ENCODE measurements at places on chromosomes 12 and 14. TPM values are rescaled to one million over a fixed set of nuclear protein-coding genes. Genes with fewer than 3 reads are reported as not detected.

The TSPAN31 gene
- total RNA-seq = 55.7 TPM

DNA sequence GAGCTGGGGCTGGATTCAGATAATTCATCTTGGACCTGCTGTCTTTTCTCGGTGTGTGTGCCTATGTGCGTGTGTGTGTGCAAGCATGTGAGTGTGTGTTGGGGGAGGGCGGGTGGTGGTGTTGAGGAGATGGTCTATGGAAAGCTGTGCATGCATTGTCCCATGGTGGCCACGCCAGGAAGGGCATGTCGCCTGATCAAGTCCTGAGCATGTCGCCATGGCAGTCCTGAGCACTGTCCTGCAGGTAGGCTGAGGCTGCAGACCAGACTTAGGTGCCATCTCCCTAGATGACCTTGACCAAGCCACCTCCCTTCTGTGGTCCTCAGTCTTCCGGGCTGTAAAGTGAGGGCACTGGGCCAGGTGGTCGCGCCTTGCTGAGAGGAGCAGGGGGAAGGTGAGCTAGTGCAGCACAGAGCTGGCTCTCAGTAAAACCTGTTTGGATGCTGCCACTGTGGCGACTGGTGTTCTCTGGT is 81.4 kb downstream of the PAPOLA start:
- DNase-seq = no peak

DNA sequence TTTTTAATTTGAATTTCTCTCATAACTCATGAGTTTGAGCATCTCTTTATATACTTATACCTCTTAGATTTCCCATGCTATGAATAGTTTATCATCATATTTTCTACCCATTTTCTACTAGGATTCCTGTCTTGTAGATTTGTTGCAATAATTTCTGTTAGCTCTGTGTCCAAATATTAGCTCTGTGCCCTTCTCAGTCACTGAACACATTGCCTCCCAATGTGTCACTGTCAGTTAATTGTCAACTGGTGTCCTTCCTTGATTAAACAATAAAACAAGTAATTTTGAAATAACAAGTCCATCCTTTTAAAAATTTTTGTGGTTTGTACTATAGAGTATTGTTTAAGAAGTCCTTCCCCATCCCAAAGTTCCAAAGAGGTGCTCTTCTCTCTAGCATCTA is 4.2 kb upstream of the PAH start:
- DNase-seq = no peak

DNA sequence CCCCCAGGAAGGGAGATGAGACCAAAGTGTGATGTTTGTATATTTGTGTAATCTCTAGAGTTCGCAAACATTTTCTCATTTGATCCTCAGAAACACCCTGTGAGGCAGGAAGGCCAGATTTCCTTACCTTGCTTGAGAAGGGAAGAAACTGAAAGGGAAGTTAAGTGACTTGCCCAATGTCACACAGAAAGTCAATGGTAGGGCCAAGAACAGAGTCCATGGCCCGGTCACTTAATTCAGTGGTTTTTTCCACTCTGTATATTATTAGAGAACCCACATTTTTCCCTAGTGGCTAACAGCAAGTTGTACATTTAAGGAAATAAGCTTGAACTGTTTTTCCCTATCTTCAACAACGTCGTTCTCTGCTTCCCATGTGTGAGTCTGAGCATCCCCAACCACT is 25.6 kb upstream of the CHPT1 start:
- no peak for DNase-seq

GRCh38 chr14:106530423-106531107 is 1004.2 kb downstream of the TMEM121 start:
- DNase-seq = no peak

DNA sequence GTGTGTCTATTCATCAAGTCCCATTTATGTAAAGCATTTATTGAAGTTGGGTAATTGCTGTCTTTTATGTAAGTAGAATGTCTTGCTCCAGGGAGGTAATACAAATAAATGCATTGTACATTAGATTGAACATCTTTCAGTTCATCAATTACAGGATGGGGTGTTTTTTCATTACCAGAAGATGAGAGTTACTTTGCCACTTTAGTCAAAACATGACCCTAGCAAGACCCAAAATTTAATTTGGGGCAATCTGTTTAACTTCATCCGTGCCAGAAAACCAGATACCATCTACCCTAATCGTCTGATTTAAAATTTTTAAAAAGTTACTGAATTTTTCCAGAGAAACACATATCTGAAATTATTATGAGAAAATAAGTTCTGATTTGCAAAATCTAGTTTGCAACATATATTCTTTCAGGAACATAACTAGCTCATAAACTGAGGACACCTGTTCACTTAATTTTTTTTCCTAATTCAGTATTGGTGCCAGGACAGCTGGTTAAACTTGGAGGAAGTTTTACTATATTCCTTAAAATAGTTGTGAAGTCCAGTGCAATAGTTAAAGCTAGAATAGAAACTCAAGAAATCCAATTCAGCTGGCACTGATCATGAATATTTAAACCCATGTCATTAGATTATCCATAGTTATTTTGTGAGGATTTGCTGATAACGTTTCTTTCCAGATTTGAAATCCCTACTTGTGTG is 114.5 kb downstream of the SRGAP1 start:
- DNase-seq = no peak

DNA sequence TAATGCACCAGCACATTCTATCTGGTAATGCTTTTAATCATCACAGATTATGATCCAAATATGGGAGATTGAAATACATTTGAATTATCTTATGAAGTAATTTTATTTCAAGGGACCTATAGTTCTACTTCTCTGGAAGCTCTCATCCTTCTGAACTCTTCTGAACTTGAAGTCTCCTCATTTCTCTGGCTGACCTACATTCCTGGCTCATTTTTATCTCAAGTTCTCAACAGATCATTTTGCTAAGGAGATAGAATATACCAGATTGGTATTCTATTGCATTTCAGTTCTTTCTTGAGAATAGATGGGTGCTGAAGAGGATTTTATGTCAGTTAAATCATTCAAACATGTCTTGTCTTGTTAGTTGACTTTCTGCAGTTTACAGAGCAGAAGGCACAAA is 7.9 kb downstream of the HMGA2 start:
- no peak for DNase-seq

DNA sequence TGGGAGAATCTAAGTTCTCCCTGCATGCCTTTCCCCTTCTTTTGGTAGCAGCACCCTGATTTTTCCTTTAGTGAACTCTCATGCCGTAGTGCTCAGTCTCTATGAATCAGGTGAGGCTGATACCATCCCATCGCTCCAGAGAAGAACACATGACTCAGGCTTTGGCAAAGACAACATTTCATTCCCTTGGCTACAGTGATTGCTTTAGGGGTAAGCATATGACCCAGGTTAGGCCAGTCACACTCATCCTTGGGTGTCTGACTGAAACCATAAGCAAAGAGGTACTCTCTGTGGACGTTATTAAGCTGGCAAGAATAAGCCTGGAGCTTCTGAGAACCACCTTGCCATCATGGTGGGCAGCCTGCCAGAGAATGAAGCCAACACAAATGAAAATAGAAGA is 141.8 kb downstream of the MYRFL start:
- no peak for DNase-seq

GRCh38 chr14:86997271-86997670 is 995.7 kb downstream of the GALC start:
- DNase-seq = no peak

The ST8SIA1 gene
- total RNA-seq = 5.9 TPM

- no peak for DNase-seq
Observed at GRCh38 chr14:49904270-49904669, 11.4 kb downstream of the ARF6 start.

The CABP1 gene
- under 0.01 TPM for total RNA-seq

DNA sequence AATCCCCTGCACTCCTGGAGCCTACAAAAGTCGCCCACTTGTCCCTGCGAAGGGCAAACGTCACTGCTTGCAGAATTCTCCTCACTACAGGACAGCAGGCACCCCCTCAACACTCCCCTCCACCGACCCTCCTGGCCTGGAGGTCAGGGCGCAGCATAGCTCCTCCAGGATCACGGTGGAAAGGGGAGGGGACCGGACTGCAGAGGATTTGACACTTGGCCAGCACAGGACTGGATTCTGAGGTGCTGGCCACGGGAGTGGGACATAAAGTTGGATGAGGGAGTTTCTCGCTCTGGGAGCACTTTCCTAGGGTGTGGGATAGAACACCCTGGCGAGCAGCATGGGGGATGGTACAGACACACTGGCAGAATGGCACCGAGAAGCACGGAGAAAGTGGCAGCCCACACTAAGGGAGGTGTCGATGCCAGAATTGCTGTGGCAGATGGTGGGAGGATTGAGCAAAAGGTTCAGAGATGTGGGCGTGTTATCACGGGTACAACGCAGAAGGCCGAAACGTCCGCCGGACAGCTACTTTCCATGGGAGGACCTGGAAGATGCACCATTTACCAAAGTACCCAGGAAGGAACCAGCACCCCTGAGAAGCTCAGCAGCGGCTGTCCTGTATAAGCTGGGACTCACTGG is 51.4 kb upstream of the DIO3 start:
- DNase-seq = no peak

The SDS gene
- not detected for total RNA-seq

GRCh38 chr12:113582521-113583218 is 111.0 kb upstream of the LHX5 start:
- DNase-seq = no peak

DNA sequence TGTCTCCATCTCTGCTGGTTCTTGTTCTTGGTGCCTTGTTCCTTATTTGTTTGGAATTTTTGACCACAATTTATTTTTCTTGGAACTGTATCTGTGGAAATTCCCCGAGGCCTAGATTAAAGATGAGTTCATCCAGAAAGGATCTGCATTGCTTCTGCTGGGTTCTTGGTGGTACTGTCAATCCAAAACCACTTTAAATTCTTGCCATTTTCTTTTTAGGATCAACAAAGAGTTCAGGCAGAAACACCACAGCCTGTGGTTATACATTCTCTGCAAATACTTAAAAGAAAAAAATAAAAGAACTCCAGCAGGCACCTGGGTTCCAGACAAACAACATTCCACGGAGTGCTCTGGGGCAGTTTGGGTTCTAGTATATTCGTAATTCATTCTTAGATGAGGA is 6.0 kb upstream of the VAMP1 start:
- DNase-seq = peak; percentile 54

GRCh38 chr14:59591641-59592370 is 15.2 kb upstream of the CCDC175 start:
- DNase-seq = no peak

DNA sequence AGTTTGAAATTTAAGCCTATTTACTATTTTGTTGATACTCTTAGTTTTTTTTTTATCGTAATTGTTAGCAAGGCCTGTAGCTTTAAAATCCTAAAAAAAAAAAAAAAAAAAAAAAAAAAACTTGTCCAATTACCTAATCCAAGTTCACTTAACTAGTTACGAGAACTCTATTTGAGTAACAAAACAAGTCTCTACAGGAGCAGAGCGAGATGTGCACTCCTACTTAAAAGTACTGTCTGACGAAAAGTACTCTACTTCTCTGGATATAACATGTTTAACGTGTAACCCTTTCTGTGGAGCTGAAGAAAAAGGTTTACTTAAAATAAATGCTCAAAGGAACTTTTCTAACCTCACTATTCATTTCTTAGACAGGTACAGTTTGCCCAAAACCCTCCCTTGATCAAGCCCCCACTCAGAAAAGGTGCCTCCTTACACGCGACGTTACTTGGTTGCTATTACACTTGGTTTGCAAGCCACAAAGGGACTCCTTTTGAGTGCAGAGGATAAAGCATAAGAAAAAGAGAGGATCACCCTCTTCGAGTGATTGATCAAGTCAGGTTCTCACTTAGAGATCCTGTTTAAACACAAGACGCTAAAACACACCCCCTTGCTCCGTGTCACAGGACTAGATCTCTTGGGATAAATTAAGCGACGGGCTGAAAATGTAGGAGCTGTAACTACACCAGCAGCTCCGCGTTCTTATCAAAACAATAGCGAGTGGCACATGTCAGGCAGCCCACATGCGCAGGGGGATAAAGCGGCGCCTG is 2.2 kb downstream of the BAZ1A start:
- DNase-seq = peak; percentile 62

- DNase-seq = no peak
Observed at GRCh38 chr12:4787965-4788364, 67.8 kb downstream of the GALNT8 start.

DNA sequence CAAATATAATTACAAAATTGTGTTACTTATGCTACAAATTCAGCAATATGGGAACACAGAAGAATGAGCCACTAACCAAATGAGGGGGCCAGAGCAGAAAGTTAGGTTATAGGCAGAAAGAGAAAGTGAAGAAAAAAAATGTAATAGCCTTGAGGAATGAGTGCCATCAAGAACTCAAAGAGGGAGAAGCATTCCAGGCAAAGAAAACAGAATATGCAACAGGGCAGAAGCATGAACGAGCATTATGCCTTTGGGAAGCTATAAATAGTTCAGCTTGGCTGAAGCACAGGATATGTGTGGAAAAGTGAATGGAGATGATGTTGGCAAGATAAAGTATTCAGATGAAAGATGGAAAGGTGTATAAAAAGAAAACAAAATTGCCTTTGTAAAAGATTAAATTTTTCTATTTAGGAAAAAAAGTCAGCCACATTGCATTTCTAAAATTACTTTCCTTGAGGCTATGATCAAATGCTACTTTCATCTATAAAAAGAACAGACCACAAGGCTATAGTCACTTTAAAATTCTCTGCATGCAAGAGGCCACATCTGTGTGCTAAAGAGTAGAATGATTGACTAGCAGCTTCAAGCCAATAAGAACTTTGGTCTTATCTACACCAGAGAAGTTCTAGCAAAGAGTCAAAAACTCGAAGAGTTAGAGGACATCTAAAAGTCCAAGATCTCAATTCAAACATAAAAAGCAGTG is 193.6 kb upstream of the GARIN6 start:
- no peak for DNase-seq

The WNT1 gene
- not detected for total RNA-seq

GRCh38 chr12:3246253-3246652 is 169.1 kb downstream of the TSPAN9 start:
- no peak for DNase-seq

GRCh38 chr12:3077572-3078081 is 448 bp downstream of the TSPAN9 start:
- peak; percentile 36 for DNase-seq

GRCh38 chr12:54037360-54038283 is 4.8 kb downstream of the HOXC5 start:
- DNase-seq = no peak

DNA sequence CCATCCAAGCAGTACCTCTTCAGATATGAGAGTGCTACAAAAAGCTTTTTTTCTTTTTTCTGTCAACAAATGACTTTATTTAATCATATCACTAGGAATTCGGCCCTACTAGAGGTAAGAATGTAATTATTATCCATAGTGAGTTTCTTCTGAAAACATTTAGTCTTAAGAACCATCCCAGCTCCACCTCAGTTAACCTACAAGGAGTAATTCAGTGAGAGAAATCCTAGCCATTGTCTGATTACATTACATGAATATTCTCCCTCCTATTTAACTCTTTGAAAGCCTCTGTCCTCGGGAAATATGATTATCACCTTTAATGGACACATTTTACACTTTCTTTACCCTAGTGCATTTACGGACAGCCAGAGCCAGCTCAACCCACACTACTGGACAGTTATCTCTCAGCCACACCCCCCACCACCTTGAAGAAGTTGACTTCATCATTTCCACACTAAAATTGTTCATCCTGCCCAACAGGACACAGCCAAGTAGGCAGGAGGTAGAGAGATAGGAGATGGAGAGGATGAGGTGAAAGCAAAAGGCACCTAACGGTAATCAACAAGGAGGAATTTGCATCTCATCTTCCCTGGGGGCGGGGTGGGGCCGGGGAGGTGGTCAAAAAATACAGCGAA is 1.3 kb downstream of the PPFIA2 start:
- DNase-seq = no peak

All from fibroblast of lung (primary cell).